WTC11 (cell line): ENCODE measurements at places on chromosomes 5 and 9.
A peak's percentile ranks its signal among the peaks of the same experiment; 100 is the strongest.

- no peak for DNase-seq
These were observed 50.7 kb downstream of the DOCK8 start for GRCh38 chr9:265209-265870.

- DNase-seq = no peak
These were observed 55.6 kb downstream of the GNA14 start for GRCh38 chr9:77592476-77592875.

DNA sequence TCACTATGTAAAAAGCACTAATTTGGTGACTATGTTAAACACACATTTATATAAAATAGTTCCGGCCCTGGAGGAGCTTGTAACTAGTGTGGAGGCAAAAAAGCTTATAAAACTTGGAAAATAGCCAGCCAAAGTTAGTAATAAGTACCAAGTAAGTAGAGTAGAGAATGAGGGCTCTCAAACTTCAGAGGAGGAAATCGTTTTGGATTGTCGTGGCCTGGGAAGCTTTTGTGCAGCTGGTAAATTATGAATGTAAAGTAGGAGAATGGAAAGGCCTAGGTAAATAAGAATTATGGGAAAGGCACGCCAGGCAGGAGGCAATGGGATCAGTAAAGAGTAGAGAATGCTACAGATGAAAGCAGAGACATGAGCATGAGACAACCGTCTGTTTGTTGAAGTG is 832.7 kb upstream of the ZNF608 start:
- DNase-seq = no peak

- no peak for DNase-seq
These were observed 119.6 kb upstream of the ITGA1 start for GRCh38 chr5:52668139-52668538.

- DNase-seq = no peak
These were observed 90.5 kb downstream of the PCSK1 start for GRCh38 chr5:96342581-96342980.

- no peak for DNase-seq
These were observed 21.2 kb downstream of the UBE2QL1 start for GRCh38 chr5:6469836-6470235.

- peak; percentile 35 for DNase-seq
These were observed 308.3 kb downstream of the SLIT3 start for GRCh38 chr5:168992687-168993086.

GRCh38 chr5:39191216-39191615 is 28.1 kb downstream of the FYB1 start:
- no peak for DNase-seq

GRCh38 chr5:132941331-132941730 is 22.1 kb downstream of the AFF4 start:
- no peak for DNase-seq
